Kidney epithelial cell (primary cell): ENCODE measurements at places on chromosomes 7 and 10. TPM values are rescaled to one million over a fixed set of nuclear protein-coding genes. Genes with fewer than 3 reads are reported as not detected.

The RTKN2 gene
- total RNA-seq: 6.7 and 8.8 TPM in 2 replicates

The CLDN3 gene
- 100 and 123 TPM in 2 replicates for total RNA-seq

The GJD4 gene
- total RNA-seq: not detected in 2 replicates

The SYPL1 gene
- total RNA-seq: 67.9 and 69.0 TPM in 2 replicates

The ARHGAP12 gene
- 22.8 and 38.7 TPM in 2 replicates for total RNA-seq

The DHX32 gene
- 33.4 and 37.2 TPM in 2 replicates for total RNA-seq

The PHF14 gene
- 32.4 and 40.4 TPM in 2 replicates for total RNA-seq

The OR2A12 gene
- not detected in 2 replicates for total RNA-seq

The UNCX gene
- total RNA-seq: 0.55 and 1.6 TPM in 2 replicates

The CAMK2G gene
- 12.7 and 18.8 TPM in 2 replicates for total RNA-seq

The PCGF5 gene
- 35.9 and 36.6 TPM in 2 replicates for total RNA-seq

The H2BK1 gene
- total RNA-seq: not detected in 2 replicates

The MUC3A gene
- total RNA-seq: 0.17 and 0.34 TPM in 2 replicates

The SNCG gene
- 0.21 TPM in 1 of 2 replicates, not detected in the other for total RNA-seq

The RBM20 gene
- 3.3 and 3.8 TPM in 2 replicates for total RNA-seq

The SLC18A3 gene
- total RNA-seq: not detected in 2 replicates

The TUBAL3 gene
- total RNA-seq: 0.34 and 0.46 TPM in 2 replicates

The FBXL13 gene
- 3.1 and 3.6 TPM in 2 replicates for total RNA-seq

The SLC13A1 gene
- total RNA-seq: not detected in 2 replicates

The CDCA7L gene
- total RNA-seq: 9.4 and 14.7 TPM in 2 replicates

The RET gene
- 0.27 and 3.7 TPM in 2 replicates for total RNA-seq

The HKDC1 gene
- total RNA-seq: 125 and 126 TPM in 2 replicates
